ENCODE measurements at places on chromosomes 12 and 14.

DNA sequence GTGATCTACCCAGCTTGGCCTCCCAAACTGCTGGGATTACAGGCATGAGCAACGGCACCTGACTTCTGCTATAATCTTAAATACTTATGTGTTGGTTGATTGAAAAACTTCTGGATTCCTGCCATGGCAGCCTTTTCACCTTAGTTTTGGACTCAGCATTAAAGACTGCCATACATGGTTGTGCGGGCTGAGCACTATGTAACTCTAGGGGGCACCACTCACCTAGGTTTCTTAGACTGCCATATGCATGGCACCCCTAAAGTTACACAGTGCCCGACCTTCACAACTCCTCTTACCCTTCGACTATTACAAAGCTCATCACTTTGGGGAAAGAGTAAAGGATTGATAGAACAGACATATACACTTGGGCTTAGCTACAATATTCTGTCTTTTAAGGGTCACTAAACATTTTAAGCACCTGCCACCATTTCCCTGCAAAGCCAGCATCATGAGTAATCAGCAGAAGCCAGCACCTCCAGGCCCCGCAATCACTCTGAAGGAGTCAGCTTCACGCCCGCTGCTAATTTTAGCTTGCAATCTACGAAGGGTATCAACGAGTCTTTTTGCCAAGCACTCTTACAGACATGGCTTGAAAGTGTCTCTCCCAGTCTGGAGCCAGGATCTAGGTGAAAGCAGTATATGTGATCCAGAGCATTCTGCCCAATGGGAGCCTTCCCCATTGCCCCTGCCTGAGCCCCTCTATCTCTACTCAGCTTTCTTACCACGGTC lies 59.8 kb downstream of the SUDS3 start:
- DNase-seq = no peak

- DNase-seq = no peak
Measured at GRCh38 chr12:10159280-10159679, 12.7 kb downstream of the OLR1 start.

DNA sequence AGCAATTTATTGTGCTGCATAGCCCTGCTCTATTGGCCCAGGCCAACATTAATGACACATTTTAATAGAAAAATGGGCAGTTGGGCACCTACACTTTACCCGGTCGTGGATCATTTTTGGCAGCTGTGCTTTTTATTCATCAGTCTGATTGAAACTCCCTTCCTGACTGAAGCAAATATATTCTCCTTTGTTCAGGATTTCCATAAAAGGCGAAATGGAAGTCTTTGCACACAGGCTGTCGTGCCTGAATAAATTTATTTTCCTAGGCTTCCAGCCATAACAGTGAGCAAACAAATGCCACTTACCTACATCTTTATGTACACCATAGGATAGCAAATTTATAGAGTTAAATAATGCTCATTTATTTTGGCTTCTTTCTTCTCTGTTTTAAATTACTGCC lies 480.7 kb upstream of the DCN start:
- no peak for DNase-seq

DNA sequence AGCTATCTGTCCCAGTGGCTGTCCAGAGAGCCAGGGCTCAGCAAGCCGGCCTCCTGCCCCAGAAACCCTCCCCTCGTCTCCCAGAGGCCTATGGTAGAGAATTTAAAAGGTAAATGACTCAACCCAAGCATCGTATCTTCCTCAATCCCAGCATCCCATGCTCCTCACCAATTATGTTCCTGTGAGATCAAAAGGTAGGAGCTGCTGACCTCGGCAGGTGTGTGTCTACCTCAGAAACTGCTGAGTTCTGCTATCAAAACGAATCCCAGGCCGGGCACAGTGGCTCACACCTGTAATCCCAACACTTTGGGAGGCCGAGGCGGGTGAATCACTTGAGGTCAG lies 49.3 kb downstream of the FOXN3 start:
- no peak for DNase-seq

DNA sequence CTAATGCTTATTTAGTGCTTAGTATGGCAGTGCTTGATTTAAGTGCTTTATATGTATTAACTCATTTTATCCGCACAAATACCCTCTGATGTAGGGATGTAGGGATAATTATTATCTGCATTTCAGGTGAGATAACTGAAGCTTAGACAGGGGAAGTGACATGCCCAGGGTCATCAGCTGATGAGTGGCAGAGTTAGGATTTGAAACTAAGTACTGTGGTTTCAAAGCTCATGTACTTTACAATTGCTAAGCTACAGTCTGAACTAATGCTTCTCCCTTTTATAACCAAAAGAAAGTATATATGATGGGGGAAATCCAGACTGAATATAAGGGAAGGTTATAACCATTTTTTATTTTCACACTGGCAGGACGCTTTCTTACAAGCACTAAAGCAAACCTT lies 229.6 kb upstream of the NAV3 start:
- no peak for DNase-seq

DNA sequence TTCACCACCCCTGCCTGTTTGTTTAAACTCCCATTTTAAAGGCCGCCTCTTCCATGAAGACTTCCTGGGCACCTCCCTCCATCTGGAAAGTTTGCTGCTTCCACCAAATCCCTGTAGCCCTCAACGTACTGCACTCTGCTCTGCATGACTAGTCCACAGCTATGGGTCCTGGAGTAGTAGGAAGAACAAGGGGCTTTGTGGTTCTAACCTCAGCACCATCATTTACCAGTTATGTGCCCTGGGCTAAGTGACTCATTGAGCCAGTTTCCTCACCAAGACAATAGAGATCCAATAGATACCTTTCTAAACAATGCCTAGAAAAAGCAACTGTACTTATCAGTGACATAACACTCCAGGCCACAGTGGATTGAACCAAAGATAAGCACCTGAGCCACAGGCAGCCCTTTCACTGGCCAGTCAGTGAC lies 8.5 kb upstream of the LTBP2 start:
- peak; percentile 82 for DNase-seq

DNA sequence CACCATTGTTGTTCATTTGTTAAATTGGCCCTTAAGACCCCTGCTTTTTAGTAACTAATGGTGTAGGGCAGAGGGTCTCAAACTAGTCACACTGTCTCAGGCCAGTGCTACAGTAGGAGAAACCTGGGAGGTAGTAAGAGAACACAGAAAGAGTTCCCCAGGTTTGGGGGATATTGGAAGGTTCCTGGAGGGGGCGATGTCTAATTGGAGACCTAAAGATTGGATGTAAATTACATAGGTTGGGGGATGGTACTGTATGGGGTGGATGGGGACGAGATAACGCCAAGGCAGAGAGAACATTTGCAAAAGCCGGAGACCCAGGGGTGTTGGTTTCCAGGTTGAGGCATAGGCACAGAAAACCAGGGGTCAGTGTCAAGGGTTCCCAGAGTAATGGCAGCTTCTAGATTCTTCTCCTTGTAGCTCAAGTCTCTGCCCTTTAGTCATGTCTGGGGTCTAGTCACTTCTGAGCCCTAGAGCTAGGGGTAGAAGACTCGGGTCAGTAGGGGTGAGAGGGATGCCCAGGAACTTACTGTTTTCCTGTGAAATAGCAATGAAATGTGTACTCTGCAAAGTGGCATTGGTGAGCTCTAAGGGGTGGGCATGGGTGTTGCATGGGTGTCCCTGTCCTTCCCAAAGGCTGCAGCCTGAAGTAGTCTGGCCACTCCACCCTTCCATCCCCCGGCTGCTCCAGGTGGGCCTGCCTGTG lies 21.8 kb downstream of the PLEKHG3 start:
- DNase-seq = no peak

DNA sequence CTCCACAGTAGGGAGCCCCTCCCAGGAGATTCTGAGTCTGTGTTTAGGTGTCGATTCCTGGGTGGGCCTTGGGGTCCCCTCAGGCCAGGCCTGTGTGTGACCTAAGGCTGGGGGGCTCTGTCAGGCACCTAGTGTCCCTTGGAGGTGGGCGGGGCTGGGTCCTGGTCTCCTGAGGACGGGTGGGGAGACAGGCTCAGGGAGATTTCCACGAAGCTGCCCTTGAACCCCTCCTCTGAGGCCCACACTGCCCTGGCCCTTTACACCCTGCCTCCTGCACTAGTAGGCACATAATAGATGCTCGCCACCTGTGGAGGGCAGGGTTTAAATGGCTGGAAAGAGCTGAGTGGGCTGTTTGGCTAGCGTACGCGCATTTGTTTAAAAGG lies 32.9 kb downstream of the MEG3 start:
- no peak for DNase-seq

DNA sequence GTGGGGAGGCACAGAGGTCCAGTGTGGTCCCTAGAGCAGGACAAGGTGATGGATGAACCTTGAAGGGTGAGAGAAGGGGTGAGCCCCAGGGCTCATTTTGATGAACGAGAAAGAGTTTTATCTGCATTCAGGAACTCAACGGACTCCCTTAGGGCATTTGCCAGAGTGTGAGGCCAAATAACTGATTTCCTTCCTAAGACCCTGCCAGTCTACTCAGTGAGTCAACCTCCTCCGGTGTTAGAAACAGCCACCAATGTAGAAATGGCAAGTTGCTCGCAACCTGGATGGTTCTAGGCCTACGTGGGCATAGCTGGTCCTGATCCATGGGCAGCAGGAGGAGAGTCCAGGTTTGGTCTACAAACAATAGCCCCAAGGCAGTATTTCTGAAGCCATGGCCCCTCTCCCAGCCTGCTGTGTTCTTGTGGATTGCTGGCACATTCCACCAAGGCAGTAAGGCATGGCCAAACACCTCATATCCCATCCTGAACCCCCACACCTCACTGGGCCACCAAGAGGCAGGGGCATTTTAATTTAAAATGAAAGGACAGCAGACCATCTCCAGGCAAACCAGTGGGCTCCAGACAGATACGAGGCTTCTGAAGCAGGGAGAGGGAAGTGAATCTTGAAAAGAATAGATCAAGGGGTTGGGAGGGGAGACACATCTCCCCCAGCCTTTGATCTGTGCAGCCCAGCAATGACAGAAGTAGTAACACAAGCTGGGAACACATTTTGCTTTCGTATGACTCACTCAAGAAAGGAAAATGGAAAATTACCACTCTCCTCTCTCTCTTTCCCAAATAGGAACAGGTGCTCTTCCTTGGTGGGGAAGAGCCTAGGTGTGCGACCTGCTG lies 25.4 kb upstream of the TESC start:
- no peak for DNase-seq

DNA sequence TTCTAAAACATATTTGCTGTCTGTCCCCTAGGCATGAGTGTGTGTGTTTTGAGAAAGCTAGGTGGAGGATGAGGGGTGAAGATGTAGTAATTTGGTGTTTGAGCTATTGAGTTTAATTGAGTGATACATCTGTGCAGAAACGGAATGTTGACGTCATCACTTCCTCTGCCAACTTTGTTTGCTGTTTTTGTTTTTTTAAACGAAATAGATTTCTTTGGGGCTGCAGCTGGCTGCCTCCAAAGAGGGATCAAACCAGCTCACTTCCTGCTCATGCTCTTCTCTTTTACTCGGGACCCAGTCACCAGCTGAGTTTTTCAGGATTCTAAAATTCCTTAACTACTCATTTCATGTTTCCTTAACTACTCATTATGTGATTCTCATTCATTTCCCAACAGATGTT lies 19.5 kb upstream of the CRACR2A start:
- DNase-seq = peak; percentile 21

- peak; percentile 79 for DNase-seq
Measured at GRCh38 chr14:95519699-95520098, 3.2 kb upstream of the SYNE3 start.

DNA sequence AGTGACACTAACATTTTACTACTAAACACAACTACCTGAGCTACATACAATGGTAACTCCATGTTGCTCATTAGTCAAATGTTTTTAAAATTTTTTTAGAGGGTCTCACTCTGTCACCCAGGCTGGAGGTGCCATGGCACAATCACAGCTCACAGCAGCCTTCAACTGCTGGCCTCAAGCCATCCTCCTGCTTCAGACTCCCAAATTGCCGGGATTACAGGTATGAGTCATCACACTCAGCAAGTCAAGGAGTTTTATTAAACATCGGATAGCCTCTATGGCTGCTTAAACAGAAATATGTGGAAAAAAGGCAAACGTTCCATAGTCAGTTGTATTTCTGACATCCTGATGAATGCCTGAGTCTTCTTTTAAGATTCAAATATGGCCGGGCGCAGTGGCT lies 11.1 kb upstream of the NPFF start:
- no peak for DNase-seq

GRCh38 chr14:67503331-67503730 lies 14.8 kb upstream of the TMEM229B start:
- no peak for DNase-seq

GRCh38 chr14:63996625-63997220 lies 143.9 kb downstream of the SYNE2 start:
- DNase-seq = peak; percentile 50

DNA sequence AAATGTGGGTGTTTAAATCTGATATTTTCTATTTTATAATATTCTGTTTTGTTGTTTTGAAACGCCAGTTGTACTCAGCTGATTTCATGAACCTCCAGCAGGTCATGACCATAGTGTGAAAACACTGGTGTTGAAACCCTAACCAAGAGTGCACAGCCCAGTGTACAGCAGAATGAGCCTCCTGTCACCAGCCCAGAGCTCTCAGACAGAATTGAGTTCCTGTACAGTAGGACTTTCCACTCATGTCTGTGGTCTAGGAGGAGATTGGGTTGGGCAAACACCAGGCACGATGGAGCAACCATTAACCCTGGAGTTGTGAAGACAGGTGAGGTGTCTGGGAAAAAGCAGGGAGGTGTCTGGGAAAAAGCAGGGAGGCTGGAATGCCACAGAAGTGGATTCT lies 908.8 kb downstream of the VRK1 start:
- no peak for DNase-seq

GRCh38 chr14:102872020-102872419 lies 50.4 kb upstream of the AMN start:
- no peak for DNase-seq

DNA sequence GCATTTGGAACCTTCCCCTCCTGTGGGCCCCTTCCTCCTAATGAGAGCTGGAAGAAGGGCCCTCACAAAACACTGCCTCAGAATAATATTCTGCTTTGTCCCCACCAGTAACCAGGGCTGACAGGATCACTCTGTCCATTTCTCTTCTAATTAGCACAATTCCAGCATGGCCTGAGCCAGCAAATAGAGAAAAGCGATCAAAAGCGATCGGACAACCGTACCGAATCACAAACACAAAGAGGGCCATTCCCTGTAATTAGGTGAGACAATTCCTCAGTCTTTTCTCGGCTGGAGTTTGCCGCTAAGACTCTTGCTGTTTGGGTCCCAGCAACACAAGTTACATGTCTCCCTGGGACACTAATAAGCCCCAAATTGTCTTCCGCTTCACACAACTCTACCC lies 35.6 kb upstream of the VSX2 start:
- no peak for DNase-seq

- no peak for DNase-seq
Measured at GRCh38 chr14:71856199-71856919, 75.9 kb upstream of the RGS6 start.
